NCI-H1105 treated with DMSO at 0.1 percent for 48 hours (cell line): ENCODE measurements at places on chromosomes 4 and X.

- DNase-seq: no peak
Measured at GRCh38 chrX:125132274-125132673, 187.4 kb upstream of the TEX13C start.

DNA sequence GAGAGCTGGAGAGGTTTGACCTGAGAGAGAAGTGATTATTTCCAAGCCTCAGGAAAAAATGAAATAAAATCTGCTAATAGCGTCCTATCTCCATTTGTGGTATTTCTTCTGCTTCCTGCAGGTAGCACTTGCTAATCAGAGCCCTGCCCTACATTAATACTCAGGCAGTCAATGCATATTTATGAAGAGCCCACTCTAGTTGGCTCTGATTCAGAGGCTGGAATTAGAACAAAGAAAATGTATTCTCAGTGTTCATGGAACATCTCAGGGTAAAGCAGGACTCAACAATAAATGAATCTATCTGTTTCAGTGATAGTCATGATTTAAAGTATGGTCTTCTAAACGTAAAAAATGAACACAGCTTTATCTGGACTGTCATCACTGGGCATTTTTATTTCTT lies 1.4 kb upstream of the ATP8A1 start:
- no peak for DNase-seq

GRCh38 chr4:94349193-94349592 lies 6.6 kb upstream of the HPGDS start:
- DNase-seq: no peak

DNA sequence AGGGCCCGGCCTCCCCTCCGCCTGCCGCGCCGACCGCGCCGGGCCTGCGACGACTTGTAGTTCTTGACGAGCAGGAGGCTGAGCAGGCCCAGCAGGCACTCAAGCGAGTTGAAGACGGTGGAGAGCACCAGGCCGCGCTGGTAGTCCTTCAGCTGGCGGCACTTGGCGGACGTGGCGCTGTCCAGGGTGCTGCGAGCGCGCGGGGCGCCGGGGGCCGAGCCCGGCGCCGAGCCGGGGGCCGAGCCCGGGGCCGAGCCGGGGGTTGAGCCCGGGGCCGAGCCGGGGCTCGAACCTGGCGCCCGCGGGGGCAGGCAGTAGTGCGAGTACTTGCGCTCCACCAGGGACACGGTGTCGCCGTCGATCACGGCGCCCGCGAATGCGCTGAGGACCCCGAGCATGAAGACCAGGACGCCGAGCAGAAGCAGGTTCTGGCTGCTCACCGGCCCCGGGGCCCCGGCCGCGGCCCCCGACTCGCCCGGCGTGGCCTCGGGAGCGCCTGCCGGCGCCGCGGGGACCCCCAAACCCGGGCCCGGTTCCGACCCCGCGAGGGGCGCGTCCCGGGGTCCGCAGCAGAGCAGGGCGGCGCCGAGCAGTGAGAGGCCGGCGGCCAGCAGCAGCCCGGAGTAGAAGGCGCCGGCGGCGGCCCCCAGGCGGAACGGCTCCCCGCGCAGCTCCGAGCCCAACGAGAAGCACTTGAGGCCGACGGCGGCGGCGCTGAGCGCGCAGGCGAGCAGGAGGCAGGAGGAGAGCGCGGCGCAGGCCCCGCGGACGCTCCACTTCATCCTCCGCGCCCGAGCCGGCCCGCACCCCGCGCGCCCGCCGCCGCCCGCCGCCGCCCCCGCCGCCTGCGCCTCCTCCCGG lies 584 bp downstream of the TMEM271 start:
- DNase-seq: peak; percentile 20

DNA sequence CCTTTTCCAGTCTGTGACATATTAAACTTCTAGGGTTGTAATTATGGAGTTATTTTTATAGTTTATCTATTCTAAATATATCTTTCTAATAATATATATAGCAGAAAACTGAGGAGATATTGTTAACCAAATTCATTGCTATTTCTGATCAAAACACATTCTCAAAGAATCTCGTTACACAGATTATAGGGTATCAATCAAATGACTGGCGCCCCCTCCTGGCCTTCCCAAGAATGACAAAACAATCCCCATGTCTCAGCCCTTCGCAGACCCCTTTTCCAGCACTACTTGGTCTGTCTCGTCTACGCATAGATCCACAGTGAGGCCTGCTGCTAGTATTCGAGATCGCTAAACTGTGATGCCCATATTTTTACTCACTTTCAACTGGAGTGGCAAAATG lies 209.3 kb downstream of the GPC3 start:
- DNase-seq: no peak
